ELF-1 (cell line): ENCODE measurements at places on chromosomes 12 and 14.

DNA sequence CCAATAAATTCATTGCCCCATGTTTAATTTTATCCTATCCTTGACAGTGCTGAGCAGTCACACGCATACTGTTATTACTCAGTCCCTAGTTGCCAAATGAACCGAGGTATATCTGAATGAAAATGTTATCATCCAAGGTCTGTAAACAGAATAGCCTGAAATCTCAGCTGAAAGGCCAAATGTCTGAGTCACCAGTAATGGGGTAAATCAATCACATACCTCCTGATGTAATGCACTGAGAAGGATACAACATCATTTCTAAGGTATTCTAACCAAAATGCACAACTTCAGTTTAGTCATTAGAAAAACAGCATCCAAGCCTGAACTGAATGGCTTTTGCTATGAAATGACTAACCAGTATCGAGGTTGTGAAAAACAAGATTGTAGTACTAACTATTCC lies 228.6 kb downstream of the DPF3 start:
- no peak for DNase-seq

- no peak for DNase-seq
These were observed 44.2 kb downstream of the CLMN start for GRCh38 chr14:95275494-95275893.

- no peak for DNase-seq
These were observed 204.9 kb downstream of the ZFP36L1 start for GRCh38 chr14:68587931-68588330.

DNA sequence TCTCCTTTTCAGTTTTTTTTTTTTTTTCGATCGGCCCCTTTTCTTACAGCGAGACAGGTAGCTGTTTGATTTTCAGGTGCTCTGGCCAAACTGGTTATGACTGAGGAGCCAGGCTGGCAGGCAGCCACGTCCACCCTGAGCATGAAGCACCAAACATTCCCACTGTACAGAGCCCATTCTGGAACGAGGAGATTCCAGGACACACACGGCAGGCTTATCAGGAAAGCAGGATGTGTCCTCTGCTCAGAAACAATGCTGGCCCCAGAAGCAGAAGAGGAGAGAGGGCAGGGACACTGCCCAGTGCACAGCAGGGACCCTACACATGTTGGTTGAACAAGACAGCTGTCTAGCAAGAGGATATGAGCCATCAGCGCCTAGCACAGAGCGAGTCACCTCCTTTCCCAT lies 3.7 kb upstream of the KRT2 start:
- DNase-seq, result no peak

- peak; percentile 67 for DNase-seq
These were observed 1275.7 kb upstream of the FLRT2 start for GRCh38 chr14:84254290-84254689.

GRCh38 chr12:52020539-52021336 lies 14.0 kb downstream of the TAMALIN start:
- peak; percentile 88 for DNase-seq

GRCh38 chr12:53234271-53234914 lies 2.4 kb upstream of the RARG start:
- DNase-seq, result peak; percentile 78

- peak; percentile 70 for DNase-seq
These were observed 427 bp upstream of the TMEM120B start for GRCh38 chr12:121712190-121712460.

DNA sequence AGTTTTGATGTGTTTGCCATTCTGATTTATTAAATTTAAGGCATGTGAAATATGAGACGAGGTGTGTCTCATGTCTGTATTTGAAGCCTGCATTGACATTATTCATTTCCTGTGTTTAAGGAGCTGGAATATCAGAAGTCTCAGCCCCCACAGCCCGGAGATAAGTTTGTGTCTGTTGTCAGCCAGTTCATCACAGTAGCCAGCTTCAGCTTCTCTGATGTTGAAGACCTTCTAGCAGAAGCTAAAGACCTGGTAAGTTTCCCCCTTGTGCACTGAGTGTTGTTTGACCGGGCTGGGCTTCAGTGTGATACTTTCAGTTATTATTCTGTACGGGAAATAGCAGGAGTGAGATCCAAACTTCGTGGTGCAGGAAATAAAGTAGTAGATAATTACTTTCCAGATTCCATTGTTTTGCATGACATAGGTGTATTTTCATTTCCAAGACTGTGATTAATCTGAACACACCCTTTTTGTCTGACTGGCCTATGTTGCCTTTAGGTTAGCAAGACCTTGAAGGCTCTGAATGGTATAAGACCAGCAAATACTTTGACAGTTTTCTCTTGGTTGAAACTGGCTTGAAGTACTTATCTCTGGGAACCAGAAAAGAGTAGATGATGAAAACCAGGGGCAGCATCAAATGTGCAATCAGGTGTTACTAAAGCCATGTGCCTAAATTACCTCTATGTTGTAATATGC lies 101.5 kb downstream of the GPR135 start:
- DNase-seq, result no peak

DNA sequence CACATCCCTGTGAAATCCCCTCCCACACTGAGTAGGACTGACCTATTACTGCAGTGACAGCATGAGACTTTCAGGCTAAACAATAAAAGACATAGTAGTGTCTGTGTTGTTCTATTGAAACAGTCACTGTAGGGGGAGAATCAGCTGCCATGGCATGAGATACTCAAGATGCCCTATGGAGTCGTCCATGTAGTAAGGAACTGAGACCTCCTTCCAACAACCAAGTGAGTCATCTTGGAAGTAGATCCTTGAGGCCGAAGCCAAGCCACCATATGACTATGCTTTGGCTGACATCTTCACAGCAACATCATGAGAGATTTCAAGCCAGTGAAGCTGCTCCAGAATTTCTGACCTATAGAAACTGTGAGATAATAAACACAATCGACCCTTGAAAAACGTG lies 12.1 kb upstream of the LRP6 start:
- no peak for DNase-seq

GRCh38 chr12:131683266-131684014 lies 27.4 kb upstream of the SFSWAP start:
- no peak for DNase-seq

- no peak for DNase-seq
These were observed 67.2 kb upstream of the DIO2 start for GRCh38 chr14:80278293-80279023.

DNA sequence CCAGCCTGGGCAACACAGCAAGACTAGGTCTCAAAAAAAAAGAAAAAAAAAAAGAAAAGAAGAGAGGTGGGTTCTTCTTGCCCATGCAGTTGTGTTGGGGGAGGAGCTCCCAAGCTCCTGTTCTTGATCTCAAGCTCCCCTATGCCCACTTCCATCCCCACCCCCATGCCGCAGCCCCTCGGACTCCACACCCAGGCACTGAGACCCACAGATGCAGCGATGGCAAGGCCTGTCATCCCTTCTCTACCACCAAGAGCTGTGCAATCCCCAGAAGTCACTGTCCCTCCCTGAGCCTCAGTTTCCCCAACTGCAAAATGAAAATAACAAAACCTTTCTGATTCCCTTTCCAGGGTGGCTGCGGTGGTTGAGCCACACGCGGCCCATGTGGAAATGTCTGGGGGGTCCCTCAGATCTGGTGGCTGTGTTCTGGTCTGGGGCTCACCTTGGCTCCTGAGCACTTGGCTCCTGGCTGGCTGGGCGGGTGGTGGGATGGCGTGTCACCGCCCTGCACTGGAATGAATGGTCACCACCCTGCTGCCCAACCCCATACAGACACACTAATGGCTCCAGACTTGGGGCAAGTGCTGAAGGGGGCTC lies 22.6 kb upstream of the KIF26A start:
- DNase-seq, result no peak

GRCh38 chr12:127101076-127101475 lies 1165.9 kb upstream of the TMEM132C start:
- no peak for DNase-seq

DNA sequence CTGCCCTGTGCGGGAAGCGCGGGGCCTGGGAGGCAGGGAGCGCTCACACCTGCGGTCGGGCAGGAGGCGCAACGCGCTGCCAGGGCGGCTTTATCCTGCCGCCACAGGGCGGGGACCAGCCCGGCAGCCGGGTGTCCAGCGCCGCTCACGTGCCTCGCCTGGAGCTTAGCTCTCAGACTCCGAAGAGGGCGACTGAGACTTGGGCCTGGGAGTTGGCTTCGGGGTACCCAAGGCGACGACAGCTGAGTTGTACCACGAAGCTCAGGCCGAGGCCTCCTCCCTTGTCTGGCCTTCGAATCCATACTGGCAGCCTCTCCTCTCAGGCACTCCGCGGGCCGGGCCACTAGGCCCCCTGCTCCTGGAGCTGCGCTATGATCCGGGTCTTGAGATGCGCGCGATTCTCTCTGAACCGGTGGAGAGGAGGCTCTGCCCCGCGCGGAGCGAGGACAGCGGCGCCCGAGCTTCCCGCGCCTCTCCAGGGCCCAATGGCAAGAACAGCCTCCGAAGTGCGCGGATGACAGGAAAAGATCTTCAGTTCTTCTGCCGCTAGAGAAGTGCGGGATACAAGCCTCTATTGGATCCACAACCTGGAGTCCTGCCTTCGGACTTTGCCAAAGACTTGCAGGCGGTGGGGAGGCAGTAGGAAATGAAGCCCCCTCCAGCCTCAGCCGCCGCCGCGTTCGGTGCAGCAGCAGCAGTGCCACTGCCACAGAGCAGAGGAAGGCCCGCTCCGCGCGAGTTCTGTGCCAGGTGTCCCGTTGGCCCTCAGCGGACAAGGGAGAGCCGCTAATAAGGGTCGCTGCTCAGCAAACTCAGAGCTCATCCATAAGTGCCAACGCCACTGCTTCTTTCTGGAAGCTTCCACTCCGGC lies 6.8 kb downstream of the SIX1 start:
- peak; percentile 77 for DNase-seq

- no peak for DNase-seq
These were observed 139.7 kb downstream of the RIMBP2 start for GRCh38 chr12:130576371-130576816.

DNA sequence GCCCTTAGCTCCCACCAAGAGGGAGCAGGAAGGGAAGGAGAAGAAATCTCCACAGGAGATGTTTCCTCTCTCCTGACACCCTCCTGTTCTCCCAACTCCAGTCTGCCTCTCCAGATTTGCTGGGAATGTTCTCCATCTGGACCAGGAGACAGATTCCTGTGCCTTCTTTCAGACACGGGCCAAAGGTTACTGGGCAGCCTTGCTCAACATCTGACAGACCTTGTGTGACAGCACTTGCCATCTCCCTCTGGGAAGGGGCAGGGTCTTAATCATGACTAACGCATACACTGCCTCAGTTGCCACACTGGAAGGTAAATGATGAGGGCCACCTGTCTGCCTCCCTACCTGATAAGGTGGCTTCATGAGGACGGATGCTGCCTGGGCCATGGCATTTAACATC lies 2.5 kb upstream of the TTC7B start:
- no peak for DNase-seq

- DNase-seq, result peak; percentile 34
These were observed 28.2 kb downstream of the DENND5B start for GRCh38 chr12:31562594-31563328.

GRCh38 chr12:116962783-116963356 lies 52.1 kb downstream of the FBXW8 start:
- no peak for DNase-seq

GRCh38 chr14:59532419-59532818 lies 44.2 kb downstream of the CCDC175 start:
- no peak for DNase-seq

DNA sequence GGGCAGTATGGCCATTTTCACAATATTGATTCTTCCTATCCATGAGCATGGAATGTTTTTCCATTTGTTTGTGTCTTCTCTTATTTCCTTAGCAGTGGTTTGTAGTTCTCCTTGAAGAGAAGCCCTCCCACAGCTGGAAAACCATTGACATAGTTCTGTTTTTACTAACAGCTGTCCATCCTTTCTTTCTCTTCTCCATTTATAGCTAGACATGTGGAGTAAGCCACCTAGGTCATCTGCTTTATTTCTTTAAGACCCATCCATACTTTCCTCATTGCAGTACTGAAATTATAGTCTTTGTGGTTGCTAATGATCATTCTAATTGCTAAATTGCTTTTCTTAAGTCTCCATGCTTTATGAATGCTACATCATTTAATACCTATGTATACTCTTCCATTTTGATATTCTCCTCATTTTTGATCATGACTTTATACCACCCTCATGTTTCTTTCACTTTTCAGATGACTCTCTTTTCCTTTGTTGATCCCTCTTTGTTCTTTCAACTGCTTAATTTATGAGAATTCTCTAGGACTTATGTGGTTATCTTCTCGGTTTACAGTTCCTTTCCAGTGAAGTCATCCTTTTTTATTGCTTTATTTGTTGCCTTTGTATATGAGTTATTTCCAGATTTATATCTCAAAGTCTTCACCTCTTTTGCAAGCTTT lies 114.2 kb downstream of the PCNX1 start:
- DNase-seq, result no peak

- no peak for DNase-seq
These were observed 191.1 kb downstream of the GRIN2B start for GRCh38 chr12:13790317-13790716.

- peak; percentile 16 for DNase-seq
These were observed 164.8 kb downstream of the SLC41A2 start for GRCh38 chr12:104793285-104793684.

GRCh38 chr12:57460468-57460784 lies 841 bp downstream of the GLI1 start:
- no peak for DNase-seq

DNA sequence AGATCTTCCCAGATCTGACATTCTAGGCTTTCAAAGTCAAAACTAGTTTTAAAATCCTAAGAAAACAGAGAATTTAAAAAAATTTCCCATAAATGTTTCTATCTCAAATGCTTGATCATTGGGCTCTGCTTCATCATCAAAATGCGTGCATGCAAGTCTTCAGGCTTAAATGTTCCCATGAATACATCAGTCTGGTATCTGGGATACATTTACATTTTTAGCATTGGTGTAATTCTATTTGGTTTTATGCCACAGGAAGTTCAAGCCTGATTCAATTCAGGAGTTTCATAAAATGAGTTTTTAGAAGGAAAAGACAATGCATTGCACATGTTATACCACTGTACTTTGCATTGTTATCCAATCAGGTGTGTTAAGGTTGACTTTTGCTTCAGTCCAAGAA lies 336.4 kb downstream of the PCNX1 start:
- DNase-seq, result no peak

DNA sequence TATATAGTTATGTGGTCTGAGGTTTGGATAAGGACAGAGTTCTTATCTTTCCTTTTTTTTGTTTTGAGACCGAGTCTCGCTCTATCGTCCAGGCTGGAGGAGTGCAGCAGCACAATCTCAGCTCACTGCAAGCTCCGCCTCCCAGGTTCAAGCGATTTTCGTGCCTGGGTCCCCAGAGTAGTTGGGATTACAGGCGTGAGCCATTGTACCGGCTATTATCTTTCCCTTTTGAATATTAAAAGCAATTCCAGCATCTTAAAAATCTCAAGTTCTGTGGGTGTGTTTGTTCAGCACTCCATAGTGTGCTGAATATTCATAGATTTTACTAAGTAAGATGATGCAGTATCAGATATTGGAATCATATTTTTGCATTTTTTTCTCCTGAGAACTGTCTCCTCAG lies 404.4 kb upstream of the RGS6 start:
- no peak for DNase-seq

- DNase-seq, result no peak
These were observed 48.4 kb upstream of the EML1 start for GRCh38 chr14:99744873-99745224.

DNA sequence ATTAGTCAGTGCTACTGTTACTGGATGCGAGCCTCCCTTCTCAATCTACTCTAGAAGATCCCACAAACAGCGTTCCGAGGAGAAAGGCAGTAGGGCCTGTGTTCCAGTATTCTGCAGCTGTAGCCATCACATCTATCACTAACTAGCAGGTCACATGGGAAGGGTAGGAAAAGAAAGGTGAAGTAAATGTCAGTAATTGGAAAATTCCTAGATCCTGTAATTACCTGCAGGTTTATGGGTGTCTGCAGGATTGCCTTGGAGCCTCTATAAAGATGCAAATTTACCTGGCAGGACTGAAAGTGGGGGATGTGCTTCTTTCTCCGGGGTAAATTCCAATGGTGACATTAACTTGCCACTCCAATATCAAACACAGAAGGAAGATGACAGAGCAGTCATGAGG lies 77.8 kb downstream of the FERMT2 start:
- DNase-seq, result peak; percentile 40
